ENCODE measurements at places on chromosomes 13 and 19.
A peak's percentile ranks its signal among the peaks of the same experiment; 100 is the strongest.

GRCh38 chr13:76398425-76398824, 487.8 kb downstream of the KCTD12 start:
- no peak for DNase-seq

GRCh38 chr13:24304620-24305019, 4.8 kb upstream of the C1QTNF9 start:
- DNase-seq, result no peak

- DNase-seq, result no peak
Observed at GRCh38 chr13:46908501-46908900, 11.6 kb upstream of the HTR2A start.

DNA sequence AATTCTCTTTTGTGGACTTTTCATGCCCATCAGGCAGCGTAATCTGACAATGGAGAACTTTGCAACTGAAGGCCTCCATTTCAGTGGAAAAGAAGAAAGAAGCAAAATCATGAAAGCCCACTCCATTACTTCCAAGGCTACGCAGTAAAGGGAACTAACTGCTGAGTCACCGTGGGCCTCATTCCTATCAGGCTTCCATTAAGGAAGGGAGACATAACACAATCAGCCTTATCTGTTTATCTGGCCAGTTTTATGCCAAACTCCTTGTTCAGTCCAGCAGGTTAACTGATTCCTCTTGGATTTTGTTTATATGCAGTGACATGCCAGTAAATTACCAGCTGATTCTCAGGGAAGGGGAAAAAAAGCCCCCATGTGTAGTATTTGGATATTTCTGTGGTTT, 56.8 kb upstream of the KATNAL1 start:
- no peak for DNase-seq

DNA sequence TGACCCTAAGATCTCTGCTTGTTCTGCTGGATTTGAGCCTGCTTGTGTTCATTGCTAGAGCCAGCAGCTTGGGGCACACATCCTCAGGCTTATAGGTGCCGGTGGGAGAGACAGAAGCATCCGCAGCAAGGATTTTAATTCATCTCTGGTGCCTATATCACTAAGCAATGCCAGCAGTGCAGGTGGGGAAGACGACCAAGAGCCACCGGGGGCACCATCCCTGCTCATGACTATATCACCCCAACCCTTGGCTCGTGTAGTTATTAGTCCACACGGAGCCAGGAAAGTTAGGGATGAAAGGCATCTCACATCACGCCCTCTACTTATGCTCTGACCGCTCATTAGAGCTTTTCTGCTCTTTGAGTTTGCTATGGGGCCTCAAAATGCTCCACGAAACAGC, 298.2 kb downstream of the DCLK1 start:
- DNase-seq, result no peak

DNA sequence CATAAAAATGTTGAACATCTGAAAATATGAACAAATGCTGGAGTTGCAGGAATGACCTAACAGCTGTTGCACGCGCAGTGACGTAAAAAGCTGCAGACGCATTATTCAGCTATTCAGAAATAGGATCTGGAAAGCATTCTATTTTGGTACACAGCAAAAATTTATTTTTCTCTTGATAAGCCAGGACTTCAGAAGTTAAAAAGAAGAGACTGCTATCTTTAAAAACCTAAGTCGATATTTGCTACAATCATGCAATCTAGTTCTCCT, 36.9 kb upstream of the STARD13 start:
- no peak for DNase-seq

- DNase-seq, result no peak
Observed at GRCh38 chr13:44819772-44820171, 169.5 kb downstream of the NUFIP1 start.

GRCh38 chr13:112793545-112794445, 104.0 kb downstream of the ATP11A start:
- DNase-seq, result no peak

- no peak for DNase-seq
Observed at GRCh38 chr19:40703029-40703755, 12.7 kb upstream of the NUMBL start.

DNA sequence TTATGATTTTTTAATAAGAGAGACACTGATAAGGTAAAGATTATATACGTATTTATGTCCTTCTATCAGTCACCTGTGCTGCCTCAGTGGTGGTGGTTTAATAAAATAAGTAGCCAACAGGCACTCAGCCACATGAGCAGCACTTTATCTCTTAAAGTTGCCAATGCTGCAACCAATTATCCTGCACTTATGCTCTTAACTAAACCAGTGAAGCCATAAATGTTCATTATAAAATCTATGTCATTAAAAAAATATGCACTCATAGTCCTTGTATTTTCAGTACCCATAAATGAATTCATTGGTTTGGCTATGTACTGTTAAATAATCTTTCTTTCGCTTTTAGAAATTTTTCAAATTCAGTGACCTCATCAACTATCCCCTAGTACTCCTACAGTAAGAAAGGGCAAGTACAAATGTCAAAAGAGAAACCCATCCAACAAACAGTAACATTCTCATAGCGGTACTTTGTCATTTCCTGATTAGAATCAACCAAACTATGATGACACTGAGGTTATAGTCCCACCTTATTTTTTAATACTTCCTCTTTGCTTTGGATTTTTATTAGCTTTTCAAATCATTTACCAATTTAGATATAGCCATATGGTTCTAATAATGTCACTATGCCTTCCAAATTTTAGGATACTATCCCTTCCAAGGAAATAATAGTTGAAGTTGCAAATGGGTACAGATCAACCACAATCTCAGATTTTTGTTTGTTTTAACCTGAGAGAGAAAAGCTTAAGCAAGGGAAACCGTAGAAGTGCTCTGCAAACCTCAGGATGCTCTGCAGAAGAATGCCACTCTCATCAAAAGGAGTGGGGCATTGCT, 190.9 kb downstream of the KLF12 start:
- DNase-seq, result no peak

GRCh38 chr13:112743451-112744167, 53.8 kb downstream of the ATP11A start:
- no peak for DNase-seq

DNA sequence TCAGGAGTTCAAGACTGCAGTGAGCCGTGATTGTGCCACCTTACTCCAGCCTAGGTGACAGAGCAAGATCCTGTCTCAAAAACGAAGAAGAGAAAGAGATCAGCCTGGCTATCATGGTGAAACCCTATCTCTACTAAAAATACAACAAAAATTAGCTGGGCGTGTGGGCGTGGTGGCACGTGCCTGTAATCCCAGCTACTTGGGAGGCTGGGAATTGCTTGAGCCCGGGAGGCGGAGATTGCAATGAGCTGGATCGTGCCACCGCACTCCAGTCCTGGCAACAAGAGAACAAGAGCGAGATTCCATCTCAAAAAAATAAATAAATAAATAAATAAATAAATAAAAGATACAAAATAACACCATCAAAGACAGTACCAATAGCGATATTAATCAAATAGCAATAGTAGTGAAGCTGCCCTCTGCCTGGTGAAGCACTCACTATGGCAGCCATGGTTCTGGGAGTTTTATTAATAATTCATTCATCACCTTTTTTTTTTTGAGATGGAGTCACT, 53.9 kb downstream of the NFIC start:
- no peak for DNase-seq

DNA sequence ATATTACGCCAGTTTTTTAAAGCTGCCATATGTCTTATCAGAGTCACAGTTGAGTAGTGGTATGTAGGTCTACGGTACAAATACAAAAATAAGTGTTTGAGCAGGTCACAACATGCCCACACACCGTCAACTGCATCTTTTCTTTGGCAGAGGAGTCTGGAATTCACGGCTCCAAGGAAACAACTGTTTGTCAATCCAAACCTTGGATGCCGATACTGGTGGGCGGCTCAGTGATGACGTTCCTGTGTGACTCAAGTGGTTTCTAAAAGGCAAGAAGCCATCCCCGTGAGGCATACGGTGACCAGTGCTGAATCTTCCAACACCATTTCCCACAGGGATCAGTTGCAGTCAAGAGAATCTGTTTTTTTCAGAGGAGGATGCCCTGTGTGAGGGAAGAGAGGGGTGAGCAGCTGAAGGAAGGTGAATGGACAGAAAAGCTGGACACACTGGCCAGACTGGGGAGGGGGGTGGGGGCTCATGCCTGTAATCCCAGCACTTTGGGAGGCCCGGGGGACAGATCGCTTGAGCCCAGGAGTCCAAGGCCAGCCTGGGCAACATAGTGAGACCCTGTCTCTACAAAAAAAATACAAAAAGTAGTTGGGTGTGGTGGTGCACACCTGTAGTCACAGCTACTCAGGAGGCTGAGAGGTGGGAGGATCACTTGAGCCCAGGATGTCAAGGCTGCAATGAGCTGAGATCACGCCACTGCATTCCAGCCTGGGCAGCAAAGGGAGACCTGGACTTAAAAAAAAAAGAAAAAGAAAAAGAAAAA, 22.8 kb upstream of the CEBPG start:
- no peak for DNase-seq

- DNase-seq, result peak; percentile 63
Observed at GRCh38 chr19:47210689-47211316, 20.2 kb downstream of the BBC3 start.

DNA sequence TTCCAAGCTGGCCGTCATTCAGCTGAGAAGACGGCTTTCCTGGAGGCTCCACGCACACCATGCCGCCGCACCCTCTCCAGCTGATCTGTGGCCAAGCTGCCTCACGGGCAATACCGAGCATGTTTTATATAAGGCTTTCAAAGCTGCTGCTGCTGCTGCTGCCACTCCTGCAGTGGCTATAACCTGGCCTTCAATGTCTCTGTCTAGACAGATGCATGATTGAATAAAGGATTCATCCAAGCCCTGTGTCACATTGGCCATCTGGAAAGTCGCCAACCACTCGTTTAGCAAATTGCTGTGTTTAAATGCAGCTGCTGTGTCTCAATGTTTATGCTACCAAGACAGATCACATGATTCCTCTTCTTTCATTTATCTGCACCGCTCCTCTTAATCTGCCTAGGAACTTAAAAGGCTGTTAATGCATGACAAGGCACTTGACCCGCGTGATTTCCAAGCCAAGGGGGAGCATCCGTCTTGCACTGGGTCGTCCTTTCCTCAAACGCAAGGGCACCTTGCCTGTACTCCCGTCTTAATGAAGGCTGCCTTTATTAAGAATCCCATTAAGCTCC, 114.3 kb downstream of the TEX26 start:
- no peak for DNase-seq

- DNase-seq, result no peak
Observed at GRCh38 chr19:39934584-39935363, at the start of gene FCGBP. TSS of gene FCGBP (minus strand) at chr19:39934634.

DNA sequence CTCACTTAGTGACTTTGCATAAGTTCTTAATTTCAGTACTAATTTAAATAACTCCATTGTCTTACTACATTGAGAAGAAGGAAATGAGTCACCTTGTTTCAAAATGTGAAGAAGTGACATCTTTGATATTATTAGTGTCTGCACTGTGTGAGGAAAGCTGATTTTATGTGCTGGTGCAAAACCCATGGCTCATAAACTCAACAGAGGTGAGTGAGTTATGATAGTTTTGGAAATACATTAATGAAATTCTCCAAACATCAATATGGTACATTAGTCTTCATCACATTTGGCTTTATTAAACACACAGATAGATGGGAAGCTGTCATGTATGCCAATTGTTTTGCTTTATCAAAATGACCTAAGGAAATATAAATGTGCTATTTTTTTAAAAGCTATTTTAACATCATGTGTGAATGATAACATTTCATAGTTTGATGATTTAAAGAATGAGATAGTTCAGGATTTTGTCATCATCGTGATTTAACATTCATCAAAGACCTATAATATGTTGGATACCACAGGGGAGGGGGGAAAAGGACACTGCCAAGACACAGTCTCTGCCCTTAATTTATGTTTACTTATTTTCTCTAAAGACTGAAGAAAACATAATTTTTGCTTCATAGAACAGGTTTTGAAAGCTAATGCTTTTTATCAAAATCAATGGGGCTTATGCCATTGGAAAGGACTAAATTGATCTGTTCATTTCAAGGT, 902.3 kb upstream of the SLITRK1 start:
- no peak for DNase-seq

- DNase-seq, result no peak
Observed at GRCh38 chr13:43787518-43787891, 733 bp upstream of the ENOX1 start.

GRCh38 chr19:53365134-53365898, at the start of gene ZNF525:
TSS of gene ZNF525 (plus strand) at chr19:53365705. CDS start at chr19:53372282, 6,577 bp downstream.
- DNase-seq, result peak; percentile 94

DNA sequence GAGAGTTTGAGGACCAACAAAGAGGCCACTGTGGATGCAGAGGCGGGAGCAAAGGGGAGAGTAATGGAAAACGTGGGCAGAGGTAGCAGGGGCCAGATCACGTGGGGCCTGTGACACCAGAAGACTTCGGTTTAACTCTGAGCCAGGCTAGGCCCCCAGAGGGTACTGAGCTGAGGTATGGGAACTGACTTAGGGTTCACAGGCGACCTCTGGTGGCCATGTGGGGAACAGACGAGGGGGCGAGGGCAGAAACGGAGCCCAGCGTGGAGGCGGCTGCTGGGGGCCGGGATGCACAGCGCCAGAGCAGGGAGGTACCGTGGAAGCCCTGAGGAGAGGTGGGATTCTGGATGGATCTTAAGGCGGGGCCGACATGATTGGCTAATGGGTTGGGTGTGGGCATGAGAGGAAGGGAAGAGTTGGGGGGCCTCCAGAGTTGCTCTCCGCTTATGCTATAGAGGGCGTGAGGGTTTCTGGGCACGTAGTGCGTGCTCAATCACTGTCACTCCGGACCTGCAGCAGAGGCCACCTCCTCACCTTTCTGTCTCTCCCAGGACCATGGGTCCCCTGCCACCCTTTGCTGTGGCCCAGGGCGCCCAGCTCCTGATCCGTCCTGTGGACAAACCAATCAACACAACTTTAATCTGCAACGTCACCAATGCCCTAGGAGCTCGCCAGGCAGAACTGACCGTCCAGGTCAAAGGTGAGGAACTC, 13.7 kb downstream of the PVR start:
- DNase-seq, result peak; percentile 47

DNA sequence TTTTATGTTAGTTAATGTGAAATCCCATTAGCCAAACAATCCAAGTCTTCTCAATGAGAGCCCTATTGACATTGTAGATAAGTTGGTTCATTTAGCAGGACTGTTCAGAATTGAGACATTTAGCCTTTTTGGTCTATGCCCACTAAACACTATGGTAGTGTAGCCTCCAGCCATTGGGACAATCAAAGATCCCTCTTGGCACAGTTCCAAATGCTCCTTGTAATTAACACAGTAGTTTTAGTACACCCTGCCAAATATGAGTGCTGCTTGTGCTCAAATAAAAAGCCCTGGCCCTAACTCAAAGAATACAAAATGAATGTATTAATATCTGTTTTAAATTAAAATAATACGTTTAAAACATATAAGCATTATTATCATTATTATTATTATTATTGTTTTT, 15.4 kb upstream of the FAM216B start:
- DNase-seq, result no peak

DNA sequence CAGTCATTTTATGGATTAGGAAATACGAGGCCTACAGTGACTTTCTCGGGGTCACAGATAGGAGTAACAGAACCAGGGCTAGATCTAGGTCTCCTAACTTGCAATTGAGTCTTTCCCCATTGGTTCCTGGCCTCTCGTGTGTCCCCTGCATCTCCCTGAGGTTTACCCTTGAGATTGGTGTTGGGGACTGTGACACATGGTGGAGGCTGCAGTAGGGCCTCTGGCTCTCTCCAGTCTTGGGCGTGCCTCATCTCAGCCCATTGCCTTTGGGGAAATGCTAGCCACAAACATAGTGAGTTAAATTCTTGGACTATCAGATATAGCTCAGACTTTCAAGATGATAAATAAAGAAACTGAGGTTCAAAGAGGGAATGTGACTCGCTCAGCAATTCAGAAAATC, 212.1 kb downstream of the KCNRG start:
- no peak for DNase-seq

- DNase-seq, result no peak
Observed at GRCh38 chr13:113869263-113869662, 5.4 kb upstream of the GAS6 start.

Data from activated CD4-positive, alpha-beta T cell treated with anti-CD3 and anti-CD28 coated beads for 1 hour (primary cell).